ENCODE measurements at places on chromosomes 7 and 10. TPM values are rescaled to one million over a fixed set of nuclear protein-coding genes. Genes with fewer than 3 reads are reported as not detected.

DNA sequence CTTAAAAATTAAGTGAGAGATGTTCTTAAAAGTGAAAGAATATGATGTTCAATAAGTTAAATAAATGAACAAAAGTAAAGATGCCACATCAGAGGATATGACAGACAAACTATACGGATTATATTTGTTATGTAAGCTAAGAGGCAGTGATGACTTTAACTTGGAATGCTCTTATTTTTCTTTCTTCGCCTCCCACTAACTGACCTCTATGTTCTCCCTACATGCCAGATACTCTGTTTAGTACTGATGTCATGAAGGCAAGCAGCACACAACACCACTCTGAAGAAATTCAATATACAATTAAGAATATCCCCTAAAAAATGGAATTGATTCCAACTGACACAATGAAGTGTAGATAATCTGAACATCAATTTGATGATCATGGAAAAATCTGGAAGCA, 223.4 kb downstream of the DOCK4 start:
- no peaks in the 10 kb centered on the region for H3K27me3 ChIP-seq
- no peak overlapping the region for H3K4me3 ChIP-seq
- no peak overlapping the region for H3K27ac ChIP-seq
- peaks cover 28% of the 10 kb centered on the region for H3K36me3 ChIP-seq
- H3K4me1 ChIP-seq = peaks cover 4% of the 10 kb centered on the region
- DNase-seq = no peak

- H3K4me1 ChIP-seq = peaks cover 14% of the 10 kb centered on the region
- H3K36me3 ChIP-seq = no peaks in the 10 kb centered on the region
- no peak overlapping the region for H3K4me3 ChIP-seq
- peaks cover 6% of the 10 kb centered on the region for H3K27me3 ChIP-seq
Measured at GRCh38 chr7:91140982-91141381, 123.3 kb upstream of the FZD1 start.

DNA sequence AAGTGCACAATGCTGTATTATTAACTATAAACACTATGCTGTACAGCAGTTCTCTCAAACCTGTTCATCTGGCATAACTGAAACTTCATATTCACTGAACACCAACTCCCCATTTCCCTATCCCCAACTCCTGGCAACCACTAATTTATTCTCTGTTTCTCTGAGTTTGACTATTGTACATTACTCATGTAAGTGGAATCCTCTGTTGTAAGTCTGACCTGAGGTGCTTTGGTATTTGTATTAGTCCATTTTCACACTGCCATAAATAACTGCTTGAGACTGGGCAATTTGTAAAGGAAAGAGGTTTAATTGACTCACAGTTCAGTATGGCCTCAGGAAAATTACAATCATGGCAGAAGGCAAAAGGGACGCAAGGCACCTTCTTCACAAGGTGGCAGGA, 266.3 kb downstream of the PPP1R3A start:
- DNase-seq = no peak
- no peak overlapping the region for H3K27ac ChIP-seq
- no peaks in the 10 kb centered on the region for H3K4me1 ChIP-seq
- H3K27me3 ChIP-seq = no peaks in the 10 kb centered on the region
- H3K4me3 ChIP-seq = no peak overlapping the region
- no peaks in the 10 kb centered on the region for H3K36me3 ChIP-seq

GRCh38 chr7:4040109-4040928, 641.8 kb upstream of the FOXK1 start:
- H3K4me1 ChIP-seq = peaks cover 7% of the 10 kb centered on the region
- no peak for DNase-seq
- H3K4me3 ChIP-seq = no peak overlapping the region
- no peak overlapping the region for H3K27ac ChIP-seq
- H3K27me3 ChIP-seq = peaks cover 4% of the 10 kb centered on the region

Gene CPED1
- 45.4 TPM for total RNA-seq

All from type B pancreatic cell (in vitro differentiated cells).